SK-N-MC (cell line): ENCODE measurements at places on chromosomes 11 and 22.

DNA sequence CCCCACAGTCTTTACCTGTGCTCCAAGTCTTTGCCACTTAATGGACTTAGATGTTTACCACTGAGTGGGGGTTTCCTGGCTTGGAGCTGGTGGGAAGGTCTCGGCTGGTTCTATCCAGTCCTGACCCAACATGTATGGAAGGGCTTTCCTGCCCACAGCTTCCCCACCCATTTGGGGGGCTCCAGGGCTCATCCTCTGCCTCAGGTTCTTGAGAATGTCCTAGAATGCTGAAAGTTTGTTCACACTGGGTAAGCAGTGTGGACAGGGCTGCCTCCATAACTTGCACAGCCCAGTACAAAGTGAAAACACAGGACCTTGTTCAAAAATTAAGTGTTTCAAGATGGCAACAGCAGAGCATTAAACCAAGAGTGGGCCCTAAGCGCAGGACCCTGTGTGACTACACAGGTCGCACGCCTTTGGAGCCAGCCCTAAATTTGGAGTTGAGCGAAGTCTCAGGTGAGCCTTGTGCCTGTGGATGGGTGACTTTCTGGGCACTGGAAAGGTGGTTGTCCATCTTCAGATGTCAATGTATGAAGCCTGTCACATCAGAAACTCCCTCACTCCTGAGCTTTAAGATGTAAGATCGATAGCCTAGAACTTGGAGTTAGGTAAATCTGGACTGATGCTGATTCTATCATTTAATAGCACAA, 72.7 kb upstream of the NARS2 start:
- no peak for DNase-seq

DNA sequence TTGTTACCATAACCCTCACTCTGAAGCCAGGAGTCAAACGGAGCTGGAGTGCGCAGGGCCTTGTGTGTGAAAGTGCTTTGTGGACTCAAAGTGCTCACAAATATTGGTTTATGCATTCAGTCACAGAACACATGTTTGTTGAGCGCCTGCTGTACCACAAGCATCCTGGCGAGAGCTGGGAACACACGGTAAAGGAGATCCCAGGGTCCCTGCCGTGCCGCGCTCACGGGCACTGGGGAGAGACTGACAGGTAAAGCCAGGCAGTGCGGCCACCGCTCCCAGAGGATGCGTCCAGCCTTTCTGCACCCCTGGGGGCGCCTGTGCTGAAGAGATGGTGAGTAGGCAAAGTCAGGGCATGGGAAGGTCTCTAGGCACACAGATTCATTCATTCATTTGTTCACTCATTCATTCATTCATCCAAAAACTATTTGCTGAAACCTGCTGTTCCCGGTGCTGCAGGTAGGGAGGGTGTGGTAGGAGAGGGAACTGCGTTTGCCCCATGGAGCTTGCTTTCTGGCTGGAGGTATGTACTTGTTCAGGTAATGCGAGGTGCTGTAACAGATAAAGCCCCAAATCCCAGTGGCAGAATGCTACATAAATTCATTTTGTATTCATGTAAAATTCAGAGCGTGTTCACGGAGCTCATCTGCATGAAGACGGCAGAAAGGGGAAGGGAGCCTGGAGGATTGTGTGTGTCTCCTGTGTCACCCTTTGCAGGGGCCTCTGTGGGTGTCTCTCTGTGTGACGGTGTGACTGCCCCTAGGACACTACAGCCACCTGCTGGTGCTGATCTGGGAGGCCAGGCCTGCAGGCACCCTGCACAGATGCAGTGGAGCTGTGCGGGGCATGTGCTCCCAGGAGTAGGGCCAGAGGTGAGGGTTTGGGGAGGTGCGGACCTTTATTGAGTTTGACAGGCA, 167.0 kb upstream of the B3GAT1 start:
- no peak for DNase-seq

GRCh38 chr22:33882991-33883390, 37.3 kb downstream of the LARGE1 start:
- DNase-seq, result no peak

GRCh38 chr22:44446483-44446882, 51.5 kb downstream of the RTL6 start:
- no peak for DNase-seq

DNA sequence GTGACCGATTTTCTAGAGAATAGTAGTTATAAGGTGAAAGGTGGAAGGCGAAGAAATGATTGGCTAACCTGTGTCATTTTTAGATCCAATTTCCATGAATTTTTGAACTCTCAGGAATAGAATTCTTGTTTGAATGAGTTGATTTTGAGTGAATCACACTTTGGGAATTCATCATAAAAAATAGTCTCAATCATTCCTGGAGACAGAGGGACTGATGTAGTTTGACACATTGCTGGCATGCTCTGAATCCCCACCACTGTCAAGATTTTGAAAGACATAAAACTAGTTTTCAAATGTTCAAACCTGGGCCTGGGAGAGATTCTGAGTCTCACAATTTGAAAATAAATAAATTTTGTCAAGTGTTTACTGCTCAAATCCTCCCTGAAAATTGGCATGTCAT, 861.4 kb upstream of the RAG2 start:
- DNase-seq, result no peak

DNA sequence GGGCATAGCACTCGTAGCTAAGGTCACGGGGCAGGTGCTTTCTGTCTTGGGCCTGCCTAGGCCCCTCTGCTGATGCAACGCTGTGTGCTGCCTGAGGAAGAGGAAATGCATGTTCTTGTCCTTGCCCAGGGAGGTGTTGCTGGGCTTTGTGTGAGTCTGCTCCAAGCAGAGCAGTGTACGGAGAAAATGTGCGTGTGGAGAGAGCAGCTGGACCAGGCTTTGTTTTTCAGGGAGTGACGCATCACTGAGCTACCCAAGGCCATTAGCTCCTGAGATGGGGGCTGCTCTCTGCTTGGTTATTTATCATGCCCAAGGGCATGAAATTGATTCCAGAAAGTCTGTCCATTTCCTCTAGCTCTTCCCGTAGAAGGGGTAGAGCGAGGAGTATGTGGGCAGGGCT, 82.9 kb upstream of the THY1 start:
- no peak for DNase-seq

- DNase-seq, result no peak
These were observed 1.5 kb downstream of the TCIRG1 start for GRCh38 chr11:68040101-68040956.

GRCh38 chr11:14075118-14076078, 112.9 kb downstream of the SPON1 start:
- no peak for DNase-seq

- no peak for DNase-seq
These were observed 26.6 kb downstream of the IGSF9B start for GRCh38 chr11:133930053-133930766.

DNA sequence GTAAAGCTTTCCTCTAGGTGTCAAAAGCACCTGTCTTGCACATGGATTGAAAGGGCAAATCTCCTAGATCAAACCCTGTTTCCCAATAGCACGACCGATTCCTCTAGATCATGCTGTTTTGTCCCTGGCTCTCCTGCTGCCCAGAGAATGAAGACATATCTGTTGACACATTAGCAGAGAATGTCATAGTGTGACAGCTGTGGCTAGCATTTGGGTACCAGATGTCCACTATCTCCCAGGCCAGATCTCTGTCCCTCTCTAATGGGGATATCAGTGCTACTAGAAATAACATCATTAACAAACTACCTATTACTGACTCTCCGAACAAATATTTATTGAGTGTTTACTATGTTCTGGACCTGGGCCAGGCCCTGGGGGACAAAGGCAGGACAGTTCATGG, 72.4 kb upstream of the ISX start:
- DNase-seq, result no peak

DNA sequence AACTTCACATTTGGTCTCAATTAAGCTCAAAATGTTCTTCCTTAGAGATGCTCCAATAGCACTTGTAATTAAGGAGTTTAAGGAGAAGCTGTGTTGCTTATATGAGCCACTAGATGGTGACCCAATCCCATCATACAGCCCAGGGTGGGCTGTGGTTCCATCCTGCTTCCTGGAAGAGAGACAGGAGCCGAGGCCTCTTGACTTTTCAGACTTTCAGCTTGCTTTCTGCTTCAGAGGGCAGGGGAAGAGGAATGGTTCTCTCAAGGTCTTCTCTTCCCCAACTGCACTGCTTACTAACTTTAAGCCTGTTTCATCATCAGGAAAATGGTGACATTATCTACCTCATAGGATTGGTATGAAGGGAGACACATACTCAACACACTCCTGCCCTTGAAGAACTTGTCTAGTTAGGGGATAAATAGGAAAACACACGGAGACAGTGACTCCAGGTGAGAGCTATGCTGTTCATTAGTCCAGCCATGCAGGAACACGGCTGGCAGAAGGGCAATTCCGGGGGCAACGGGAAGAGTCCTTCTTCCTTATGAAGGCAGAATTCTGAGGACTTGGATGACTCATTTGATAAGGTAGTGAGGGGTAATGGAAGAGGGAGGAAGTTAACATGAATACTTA, 20.1 kb downstream of the TMEM218 start:
- DNase-seq, result peak; percentile 28

- no peak for DNase-seq
These were observed 43.8 kb upstream of the FGF3 start for GRCh38 chr11:69862797-69863543.

DNA sequence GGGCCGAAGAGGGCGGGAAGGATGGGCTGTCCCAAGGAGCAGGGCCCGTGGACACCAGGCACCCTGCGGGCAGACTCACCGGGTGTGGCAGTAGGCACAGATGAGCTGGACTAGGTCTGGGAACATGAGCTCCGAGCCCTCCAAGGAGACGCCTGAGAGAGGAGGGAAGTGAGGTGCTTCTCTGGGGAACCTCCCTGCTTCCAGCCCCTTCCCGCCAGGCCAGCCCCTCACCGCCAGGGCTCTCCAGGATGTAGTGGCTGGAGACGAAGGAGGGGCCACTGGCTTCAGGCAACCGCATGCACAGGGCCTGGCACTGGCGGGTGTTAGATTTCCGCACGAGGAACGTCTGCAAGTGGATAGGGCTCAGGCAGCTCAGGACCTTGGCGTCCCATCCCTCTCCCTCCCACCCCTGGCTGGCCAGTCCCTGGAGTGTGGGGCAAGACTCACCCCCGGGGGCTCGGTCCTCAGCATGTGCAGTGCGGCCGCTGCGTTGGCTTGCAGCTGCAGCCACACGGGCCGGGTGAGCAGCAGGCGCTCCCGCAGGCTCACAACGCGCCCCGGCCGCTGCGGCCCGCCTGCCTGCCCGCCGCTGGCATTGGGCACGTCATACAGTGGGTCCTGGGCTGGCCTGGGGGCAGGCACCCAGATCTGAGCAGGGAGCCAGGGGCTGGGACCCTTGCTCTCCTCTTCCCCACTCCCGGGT, 552 bp downstream of the RIN1 start:
- DNase-seq, result no peak

DNA sequence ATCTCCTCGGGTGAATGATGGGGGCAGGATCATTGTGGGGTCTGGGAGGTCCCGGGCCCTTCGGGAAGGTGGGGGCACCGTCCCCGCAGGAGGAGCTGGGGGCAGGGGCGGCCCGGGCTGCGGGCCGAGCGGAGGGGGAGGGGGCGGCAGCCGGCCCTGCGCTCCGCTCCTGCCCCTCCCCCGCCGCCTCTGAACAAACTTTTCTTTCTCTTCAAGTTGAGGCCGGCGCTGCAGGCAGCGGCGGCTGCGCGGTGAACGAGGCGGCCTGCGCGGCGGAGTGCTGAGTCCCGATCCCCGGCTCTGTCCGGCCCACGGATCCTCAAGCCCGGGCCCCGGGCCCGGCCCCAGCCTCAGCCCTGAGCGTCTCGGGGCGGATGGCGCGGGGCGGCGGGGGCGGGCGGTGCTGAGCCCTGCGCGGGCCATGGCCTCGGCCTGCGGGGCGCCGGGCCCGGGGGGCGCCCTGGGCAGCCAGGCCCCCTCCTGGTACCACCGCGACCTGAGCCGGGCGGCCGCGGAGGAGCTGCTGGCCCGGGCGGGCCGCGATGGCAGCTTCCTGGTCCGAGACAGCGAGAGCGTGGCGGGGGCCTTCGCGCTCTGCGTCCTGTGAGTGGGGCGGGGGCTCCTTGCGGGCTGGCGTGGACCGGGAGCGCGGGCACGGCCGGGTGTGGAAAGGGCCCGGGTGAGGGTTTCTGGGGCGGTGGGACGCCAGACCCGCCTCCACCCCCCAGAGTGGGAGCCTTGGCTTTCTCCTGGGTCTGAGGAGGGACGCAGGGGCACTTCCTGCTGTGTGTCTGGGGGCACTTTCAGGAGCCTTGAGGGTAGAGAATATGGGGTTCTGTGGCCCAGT, at the start of gene INPPL1:
INPPL1 (plus strand) TSS at position 204 of the 847 bp plus-strand sequence; CDS start at position 422, 218 bp downstream.
- DNase-seq, result no peak

DNA sequence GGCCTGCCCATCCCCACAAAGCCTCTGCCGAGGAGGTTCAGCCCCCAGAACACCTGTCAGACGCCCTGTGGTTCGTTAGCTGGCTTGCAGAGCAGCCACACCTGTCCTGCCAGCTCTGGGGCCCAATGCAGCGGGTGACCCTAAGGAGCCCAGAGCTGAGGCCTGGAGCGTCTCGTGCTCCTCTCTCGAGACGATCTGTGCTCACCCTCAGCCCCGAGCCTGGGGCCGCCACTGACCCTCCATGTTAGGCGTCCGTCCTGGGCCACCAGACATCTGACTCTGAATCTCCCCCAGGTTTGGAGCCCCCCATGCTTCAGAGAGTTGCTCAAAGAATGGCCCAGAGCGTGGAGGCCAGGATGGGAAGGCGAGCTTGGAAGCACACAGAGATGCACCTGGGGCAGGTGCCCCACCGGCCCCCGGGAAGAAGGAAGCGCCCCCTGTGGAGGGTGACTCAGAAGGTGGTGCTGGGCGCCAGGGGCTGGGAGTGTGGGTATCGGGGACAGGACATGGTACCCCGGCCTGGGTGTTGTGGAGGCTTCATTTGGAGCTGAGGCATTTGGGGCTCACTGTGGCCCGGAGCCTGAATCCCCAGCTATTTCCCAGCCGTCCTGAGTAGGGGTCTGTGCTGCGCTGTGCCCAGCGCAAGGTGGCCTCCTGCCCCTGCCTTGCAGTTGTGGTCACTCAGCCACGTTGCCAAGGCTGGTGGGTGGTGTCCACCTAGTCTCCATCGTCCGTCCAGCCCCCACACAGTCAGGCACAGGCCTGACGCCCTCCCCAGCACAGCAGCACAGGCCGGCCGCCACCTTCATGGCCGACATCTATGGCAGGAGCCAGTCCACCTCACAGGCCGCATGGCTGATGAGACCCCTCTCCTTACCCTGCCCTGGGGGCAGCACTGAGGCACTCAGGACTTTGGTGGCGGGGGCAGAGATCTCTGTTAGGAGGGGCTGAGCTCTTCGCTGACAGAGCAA, 36.2 kb downstream of the SBF1 start:
- DNase-seq, result no peak

GRCh38 chr11:133708547-133709051, 136.7 kb downstream of the SPATA19 start:
- no peak for DNase-seq

DNA sequence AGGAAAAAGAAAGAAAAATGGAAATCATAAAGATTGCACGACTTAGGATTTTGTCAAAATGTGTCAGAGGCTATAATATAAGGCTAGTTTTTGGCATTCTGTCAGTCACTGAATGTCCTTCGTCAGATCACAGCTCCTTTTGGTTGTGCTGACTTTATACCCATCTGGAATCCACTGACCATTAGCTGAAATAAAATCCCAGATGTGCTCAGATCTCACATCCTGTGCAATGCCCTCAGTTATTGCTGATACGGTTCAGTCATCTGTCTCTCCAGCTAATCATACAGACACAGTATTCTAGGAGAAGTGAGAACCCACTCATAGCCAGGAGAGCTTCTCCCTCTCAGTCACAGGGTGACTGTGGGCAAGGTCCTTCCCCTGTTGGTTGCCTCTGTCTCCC, 11.5 kb downstream of the CD44 start:
- no peak for DNase-seq
